ENCODE measurements at places on chromosomes 2 and 18.
A peak's percentile ranks its signal among the peaks of the same experiment; 100 is the strongest.

DNA sequence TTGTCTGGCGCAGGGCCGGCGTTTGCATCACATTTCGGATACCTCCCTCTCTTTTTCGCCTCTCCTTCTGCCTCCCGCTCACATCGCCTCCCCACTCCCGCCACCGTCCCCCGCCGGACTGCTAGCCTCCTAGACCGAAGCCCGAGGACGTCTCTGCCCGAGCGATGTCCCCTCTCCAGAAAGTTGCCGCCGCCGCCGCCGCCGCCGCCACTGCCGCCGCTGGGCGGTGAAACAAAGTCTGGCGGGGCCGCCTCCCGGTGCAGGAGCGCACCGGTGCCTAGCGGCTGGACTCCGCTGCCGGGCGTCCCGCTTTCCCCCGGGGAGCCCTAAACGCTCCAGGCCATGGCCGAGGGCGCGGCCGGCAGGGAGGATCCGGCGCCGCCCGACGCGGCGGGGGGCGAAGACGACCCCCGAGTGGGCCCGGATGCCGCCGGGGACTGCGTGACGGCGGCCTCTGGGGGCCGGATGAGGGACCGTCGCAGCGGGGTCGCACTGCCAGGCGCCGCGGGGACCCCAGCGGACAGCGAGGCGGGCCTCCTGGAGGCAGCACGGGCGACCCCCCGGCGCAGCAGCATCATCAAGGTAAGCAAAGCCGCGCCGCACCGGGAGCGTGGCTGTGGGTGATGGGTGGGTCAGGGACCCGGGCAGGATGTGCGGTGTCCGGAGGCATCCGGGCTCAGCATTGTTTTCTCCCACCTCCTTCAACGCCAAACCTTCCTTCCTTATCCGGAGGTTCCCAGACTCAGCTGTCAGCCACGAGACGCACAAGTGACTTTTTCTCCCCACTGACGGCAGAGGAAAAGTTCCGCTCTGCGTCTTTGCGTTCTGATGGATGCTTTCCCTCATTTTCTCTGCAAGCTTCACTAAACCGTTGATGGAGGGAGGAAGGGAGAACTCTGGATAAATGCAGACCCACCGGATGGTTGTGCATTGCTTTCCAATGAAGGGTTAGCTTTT, 643 bp downstream of the PLCL1 start:
- peak; percentile 26 for DNase-seq

DNA sequence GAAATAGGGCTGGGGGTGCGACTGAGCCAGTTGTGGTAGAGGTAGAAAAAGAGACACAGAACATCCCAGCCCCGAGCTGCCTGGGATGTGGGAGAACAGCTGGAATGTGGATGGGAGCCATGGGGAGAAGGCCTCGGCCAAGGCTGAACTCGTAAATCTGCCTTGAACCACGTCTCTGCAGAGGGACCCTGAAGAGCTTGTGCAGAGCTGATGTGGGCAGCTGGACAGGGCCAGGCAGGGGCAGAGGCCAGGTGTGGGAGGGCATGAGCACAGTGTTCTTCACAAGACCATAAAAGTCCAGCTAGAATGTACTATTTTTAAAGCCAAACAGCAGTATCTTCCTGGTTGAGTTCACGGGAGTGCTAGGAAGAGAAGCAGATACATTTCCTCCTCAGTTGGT, 5.7 kb downstream of the TCF23 start:
- DNase-seq = no peak

DNA sequence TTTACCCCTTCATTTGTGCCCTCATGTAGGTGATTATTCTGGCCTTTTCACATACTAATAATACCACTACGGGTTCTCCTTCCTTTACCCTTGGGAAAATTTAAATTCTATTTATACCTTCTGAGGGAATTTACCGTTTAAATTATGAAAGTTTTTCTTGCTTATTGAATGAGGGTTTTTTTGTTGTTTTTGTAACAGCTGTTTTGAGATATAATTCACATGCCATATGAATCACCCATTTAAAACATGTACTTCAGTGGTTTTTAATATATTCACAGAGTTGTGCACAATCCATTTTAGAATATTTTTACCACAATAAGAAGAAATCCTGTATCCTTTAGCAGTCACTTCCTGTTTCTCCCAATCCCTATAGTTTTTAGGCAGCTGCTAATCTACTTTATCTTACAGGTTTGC, 54.7 kb downstream of the EML4 start:
- DNase-seq = no peak

DNA sequence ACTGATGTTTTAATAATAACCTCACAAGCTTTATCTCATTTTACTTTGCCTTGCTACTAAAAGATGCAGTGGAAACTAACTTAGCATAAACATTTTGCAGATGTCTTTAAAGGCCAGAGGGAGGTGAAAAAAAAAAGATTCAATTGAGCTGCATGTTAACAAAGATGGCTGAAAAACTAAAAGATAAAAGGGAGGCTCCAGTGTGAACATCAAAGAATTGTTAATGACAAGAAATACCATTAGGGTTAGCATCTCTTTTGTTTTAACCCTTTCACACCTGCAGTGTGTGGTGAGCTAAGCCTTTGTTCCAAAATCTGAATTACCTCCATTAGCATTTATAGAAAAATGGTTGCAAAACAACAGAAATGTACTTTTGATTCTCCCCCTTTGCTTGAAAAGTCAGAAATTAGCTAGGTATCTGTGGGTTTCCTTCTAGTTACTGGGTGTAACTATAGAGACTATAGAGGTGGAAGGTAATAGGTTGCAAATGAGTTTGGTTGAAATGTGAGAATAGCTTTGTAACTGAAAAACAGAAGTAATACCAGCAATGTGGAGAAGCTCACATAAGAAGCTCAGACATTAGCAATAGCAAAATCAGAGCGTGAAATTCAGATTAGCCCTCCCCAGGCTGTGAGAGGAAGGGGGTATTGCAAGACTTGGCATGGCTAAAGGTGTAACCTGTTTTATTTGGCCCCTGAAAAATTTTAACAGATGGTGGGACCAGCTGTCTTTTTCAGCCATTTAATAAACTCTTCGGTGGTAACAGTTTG, 34.8 kb upstream of the SP5 start:
- peak; percentile 45 for DNase-seq

DNA sequence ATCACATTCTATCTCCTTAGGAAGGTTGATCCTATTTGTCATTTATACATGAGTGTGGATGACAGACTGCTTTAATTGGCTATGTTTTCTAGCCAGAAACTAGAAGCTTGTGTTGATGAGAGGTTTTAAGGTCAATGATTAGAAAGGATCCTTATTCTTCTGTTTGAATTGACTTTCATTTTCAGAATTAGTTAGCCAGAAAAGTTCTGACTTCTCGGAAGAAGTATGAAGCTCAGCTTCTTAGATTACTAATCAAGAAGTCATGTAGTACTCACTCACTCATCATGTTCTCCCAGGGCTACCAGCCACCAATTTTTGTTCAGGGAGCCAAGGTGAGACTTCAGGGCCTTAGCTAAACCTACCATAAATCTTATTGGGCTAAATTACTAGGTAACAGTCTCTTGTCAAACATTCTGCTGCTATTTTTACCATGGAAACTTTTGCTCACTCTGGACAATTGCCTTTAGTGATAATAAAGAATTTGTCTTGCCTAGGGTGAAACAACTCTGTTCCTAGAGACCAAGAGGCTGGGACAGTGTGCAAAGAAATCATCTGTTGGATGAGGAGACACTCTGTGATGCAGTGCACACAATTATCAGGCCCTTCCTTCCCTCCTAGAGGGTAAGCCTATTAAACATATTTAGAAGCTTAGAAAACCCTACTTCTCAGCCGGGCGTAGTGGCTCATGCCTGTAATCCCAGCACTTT, 111.6 kb upstream of the DNMT3A start:
- DNase-seq = peak; percentile 73

- no peak for DNase-seq
Measured at GRCh38 chr2:145654746-145655145, 1134.8 kb upstream of the ZEB2 start.

DNA sequence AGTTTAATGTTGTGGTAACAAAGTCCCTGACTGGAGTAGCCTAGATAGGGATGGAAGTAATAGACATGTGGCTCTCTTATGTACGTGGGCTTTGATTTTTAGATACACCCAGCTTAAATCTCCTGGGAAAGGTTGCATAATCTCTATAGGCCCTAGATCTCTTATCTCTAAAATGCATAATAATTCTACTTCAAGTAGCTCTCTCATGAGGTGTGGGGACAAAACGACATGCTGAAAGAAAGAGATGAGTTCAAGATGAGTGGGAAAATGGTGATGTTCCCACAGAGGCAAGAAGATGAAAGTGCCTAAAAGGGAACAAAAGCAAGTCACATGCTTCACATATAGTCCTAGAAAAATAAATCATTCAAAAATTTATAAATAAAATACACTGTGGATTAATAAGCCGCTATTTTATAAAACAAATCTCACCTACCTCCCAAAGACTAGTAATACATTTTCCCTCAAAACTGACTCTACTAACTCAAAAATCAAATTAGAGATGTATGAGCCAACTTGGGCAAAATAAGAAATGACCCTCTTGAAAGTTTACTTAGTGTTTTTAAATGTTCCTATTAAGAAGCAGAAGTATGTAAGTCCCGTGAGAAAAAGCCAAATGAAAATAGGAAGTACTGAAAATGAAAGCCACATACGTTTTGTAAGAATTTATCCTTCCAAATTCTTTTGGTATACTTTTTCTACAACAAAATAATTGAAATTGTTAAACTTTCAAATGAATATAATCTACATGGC, 148.2 kb upstream of the ITGA4 start:
- DNase-seq = no peak

DNA sequence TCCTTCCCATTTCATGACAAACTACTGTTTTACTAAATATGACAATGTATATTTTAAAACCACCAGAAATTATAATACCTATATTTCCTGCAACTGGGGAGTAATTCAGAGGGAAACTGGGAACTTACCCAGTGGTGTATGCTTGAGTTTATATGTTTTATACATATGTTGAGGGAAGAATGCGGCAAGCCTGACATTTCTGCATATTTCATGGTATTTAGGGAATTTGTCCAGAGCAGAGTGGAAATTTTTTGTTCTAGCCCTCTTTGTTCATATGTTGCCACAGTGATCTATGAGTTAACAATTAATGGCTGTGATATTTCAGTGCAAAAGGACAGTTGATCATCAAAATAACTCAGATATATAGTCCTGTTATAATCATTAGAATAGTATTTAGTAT, 230.8 kb upstream of the VWC2L start:
- no peak for DNase-seq
